Spinal cord (tissue), 10 donors: ENCODE measurements at places on chromosomes 2 and 18. TPM values are rescaled to one million over a fixed set of nuclear protein-coding genes. Genes with fewer than 3 reads are reported as not detected.

- peaks cover 4% of the 10 kb centered on the region for H3K36me3 ChIP-seq
- no peak for DNase-seq
- H3K27me3 ChIP-seq, result no peaks in the 10 kb centered on the region
These were observed 106.3 kb downstream of the MSH2 start for GRCh38 chr2:47509250-47509649.

- no peak for DNase-seq
- H3K27me3 ChIP-seq, result no peaks in the 10 kb centered on the region
- H3K4me3 ChIP-seq, result no peak overlapping the region
- no peaks in the 10 kb centered on the region for H3K36me3 ChIP-seq
- H3K4me1 ChIP-seq, result peaks cover 2% of the 10 kb centered on the region
These were observed 103.2 kb upstream of the SMIM21 start for GRCh38 chr18:75530566-75531211.

DNA sequence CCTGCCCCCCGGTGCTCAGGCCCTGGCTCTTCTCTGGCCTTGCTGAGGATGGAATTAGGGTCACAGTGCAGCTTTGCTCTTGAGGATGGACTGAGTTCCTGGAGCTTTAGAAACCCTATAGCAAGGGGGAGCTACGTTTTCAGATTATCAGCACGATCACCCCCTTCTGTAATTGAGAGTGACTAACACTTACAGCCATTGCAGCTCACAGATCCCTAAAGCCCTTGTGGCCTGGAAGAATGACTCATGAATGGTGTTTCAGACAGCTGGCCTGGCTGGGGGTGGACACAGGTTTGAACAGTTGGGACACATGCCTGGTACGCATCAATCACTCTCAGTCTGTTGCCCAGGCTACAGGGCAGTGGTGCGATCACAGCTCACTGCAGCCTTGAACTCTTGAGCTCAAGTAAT lies 79.7 kb upstream of the IGFBP5 start:
- no peak overlapping the region for H3K4me3 ChIP-seq
- no peaks in the 10 kb centered on the region for H3K36me3 ChIP-seq
- no peak for DNase-seq
- H3K27me3 ChIP-seq, result no peaks in the 10 kb centered on the region
- peaks cover 5% of the 10 kb centered on the region for H3K4me1 ChIP-seq
- H3K27ac ChIP-seq, result no peak overlapping the region

GRCh38 chr2:120496759-120497158 lies 150.8 kb downstream of the INHBB start:
- DNase-seq, result no peak
- H3K36me3 ChIP-seq, result no peaks in the 10 kb centered on the region
- H3K27me3 ChIP-seq, result no peaks in the 10 kb centered on the region
- no peak overlapping the region for H3K4me3 ChIP-seq

DNA sequence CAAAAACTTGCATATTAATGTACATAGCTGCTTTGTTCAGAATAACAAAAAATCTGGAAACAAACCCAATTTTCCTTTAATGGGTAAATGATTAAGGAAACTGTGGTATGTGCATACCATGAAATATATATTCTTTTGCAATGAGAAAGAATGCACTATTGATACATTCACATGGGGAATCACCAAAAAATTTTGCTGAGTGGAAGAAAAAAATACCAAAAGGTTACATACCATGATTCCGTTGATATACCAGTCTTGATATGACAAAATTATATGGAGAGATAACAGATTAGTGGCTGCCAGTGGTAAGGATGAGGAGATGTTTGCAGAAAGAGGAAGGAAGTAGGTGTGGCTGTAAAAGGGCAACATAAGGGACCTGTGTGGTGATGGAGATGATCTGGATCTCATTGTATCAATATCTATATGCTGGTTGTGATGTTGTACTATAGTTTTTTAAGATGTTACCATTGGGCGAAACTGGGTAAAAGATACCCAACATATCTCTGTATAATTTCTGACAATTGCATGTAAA lies 54.6 kb upstream of the BCL2L11 start:
- no peak overlapping the region for H3K4me3 ChIP-seq
- H3K27ac ChIP-seq, result no peak overlapping the region
- H3K36me3 ChIP-seq, result no peaks in the 10 kb centered on the region
- H3K27me3 ChIP-seq, result no peaks in the 10 kb centered on the region
- H3K4me1 ChIP-seq, result no peaks in the 10 kb centered on the region
- DNase-seq, result no peak

DNA sequence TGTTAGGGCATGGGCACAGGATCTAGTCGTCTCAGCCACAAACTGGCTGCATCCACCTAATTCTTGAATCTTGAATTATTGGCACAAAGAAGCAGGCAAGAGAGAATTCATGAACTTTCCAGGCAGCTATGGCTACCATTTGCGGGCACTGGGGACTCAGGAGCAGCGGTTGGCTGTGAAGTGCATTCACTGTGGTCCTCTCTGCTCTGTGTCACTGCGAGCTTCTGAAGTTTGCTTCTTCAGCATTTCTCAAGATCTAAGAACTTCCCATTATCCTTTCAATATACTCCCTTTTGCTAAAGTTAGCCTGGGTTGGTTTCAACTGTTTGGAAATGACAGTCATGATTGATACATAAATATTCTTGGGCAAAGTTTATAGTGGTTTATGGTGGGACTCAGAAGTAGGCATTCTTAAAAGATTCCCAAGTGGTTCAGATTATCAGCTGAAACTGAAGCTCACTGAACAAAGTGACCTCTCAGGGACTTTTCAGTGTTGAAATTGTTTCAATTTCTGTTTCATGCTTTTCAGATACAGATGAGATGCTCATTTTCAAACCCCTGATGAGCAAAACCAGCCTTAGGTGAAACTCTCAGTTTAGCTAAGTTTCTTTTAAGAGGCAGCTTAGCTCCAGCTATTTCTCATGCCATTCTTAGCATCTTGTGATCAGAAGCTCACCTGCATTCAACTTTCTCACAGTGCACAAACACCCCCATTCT lies 1258.3 kb upstream of the GYPC start:
- DNase-seq, result no peak
- H3K4me1 ChIP-seq, result no peaks in the 10 kb centered on the region
- H3K27me3 ChIP-seq, result no peaks in the 10 kb centered on the region

Gene IGFBP5
- polyA plus RNA-seq, result 245 TPM

GRCh38 chr2:105052773-105053172 lies 14.9 kb downstream of the MRPS9 start:
- no peak overlapping the region for H3K27ac ChIP-seq
- H3K4me3 ChIP-seq, result no peak overlapping the region
- no peaks in the 10 kb centered on the region for H3K4me1 ChIP-seq
- no peaks in the 10 kb centered on the region for H3K27me3 ChIP-seq
- DNase-seq, result no peak
- H3K36me3 ChIP-seq, result peaks cover 4% of the 10 kb centered on the region
